Fibroblast of the conjunctiva (primary cell): ENCODE measurements at places on chromosomes 1 and 21.

DNA sequence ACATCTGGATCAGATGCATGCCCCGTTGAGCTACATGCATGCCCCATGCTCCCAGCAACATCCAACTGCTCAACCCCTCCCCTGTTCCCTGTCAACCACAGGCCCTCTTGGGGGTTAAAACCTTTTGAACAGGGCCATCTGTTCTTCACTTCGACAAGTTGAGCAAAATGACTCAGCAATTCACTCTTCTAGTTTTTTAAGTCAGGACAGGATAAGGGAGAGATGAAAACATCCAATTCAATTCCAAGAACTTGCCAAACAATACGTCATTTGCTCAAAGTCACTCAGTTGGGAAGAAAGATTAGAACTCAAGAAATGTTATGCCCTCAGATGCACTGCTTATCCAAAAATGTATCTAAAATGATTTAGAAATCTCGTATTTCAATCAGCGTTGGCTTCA is 46.1 kb upstream of the MTF2 start:
- no peak for DNase-seq

- no peak for DNase-seq
Observed at GRCh38 chr1:166843769-166844596, 4.7 kb downstream of the POGK start.

- no peak for DNase-seq
Observed at GRCh38 chr1:30132602-30133286, 590.6 kb downstream of the MATN1 start.

DNA sequence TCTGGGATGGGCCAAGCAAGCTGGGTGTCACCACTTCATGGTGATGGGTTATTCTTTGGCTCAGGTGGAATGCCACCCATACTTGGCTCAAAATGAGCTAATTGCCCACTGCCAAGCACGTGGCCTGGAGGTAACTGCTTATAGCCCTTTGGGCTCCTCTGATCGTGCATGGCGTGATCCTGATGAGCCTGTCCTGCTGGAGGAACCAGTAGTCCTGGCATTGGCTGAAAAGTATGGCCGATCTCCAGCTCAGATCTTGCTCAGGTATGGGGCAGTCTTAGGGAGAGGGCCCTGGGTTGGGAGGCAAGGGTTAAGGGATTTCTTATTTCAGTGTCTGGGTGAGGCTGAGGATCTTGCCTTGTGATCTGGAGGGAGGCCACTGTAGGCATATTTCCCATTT is 15.4 kb upstream of the NASP start:
- no peak for DNase-seq

GRCh38 chr21:32884062-32884461 is 112.5 kb upstream of the PAXBP1 start:
- DNase-seq, result no peak

DNA sequence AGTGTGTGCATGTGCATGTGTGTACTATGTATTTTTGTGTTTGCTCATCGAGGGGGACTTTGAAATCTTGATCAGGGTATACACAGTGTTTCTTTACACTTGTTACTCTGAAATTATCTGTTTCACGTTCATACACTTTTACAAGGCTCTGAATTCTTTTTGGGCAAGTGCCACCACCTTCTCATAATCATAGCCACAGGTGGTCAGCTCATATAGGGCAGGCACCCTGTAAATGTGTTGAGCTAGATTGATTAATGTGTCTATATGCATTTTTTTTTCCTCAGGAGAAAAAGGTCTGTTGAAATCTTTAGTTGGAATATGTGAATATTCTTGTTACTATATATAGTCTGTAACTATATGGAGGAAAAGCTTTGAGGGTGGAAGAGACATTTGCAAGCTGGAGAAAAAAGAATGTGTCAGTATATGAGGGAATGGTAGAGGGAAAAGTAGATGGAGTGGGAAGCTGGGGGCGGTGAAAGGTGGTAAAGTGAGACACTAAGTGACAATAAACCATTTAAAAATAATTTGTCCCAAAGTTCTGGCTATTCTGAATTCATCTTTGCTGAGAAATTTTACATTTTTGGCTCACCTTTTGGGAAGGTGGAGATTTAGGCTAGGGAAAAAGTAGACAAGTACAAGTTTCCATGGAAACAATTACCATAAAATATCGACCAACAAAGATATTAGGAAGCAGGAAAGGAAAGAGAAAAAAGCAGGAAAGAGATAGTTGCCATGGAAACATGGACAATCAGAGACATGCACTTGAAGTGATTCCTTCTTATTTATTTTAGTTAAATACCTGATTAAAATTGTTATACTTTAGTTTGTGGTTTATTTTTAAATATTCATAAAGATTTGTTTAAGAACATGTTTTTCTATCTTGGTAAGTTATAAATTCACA is 277.5 kb downstream of the PDE4B start:
- no peak for DNase-seq

DNA sequence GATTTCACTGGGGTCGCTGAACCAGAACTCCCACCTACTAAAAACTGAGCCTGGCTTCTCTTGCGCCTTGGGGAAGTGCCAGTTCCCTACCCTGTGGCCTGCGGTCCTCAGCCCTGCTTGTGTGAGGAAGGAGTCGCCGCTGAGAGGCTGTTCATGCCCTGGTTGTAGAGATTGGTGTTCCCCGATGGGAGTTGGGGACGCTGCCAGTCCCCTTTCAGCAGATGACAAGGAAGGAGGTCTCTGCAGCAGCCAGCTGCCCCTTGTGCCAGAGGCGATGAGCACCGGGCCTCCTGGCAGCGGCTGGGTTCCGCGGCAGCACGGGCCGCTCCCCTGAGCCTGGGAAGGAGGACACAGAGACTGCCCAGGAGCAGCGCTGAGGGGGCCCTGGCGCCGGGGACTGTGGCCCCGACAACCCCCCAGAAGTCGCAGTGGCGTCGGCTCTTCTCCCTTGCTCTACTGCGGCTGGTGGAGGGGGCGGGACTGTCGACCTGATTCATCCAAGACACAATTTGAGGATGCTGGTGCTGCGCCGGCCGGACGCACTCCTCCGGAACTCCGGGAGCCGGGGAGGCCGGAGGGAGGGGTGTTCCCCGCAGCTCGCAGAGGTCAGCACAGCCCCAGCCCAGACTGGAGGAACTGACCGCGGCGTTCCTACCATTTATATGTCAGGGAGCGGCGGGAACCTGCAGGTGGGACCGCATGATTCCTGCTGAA is 12.0 kb upstream of the ADORA3 start:
- DNase-seq, result no peak

GRCh38 chr1:160829766-160830165 is 32.9 kb downstream of the CD244 start:
- DNase-seq, result no peak

DNA sequence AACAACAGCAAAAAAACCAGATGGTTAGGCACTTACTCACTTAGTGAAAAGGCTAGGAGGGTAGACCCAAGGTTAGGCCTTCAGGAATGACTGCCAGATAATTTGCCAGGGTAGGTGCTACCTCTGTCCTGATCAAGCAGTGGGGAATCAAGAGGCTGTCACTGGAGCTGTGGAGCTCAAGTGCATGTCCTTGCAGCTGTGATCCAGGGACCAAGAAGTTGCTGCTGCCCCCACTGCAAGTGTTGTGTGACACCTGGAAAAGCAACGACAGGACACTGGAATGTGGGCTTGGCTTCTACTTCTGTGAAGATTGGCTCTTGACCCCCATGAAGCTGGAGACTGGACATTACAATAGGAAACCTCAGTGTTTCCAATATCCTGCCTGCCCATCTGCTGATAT is 72.1 kb downstream of the PEX14 start:
- no peak for DNase-seq

- DNase-seq, result no peak
Observed at GRCh38 chr21:36820176-36821031, 121.5 kb downstream of the SIM2 start.

DNA sequence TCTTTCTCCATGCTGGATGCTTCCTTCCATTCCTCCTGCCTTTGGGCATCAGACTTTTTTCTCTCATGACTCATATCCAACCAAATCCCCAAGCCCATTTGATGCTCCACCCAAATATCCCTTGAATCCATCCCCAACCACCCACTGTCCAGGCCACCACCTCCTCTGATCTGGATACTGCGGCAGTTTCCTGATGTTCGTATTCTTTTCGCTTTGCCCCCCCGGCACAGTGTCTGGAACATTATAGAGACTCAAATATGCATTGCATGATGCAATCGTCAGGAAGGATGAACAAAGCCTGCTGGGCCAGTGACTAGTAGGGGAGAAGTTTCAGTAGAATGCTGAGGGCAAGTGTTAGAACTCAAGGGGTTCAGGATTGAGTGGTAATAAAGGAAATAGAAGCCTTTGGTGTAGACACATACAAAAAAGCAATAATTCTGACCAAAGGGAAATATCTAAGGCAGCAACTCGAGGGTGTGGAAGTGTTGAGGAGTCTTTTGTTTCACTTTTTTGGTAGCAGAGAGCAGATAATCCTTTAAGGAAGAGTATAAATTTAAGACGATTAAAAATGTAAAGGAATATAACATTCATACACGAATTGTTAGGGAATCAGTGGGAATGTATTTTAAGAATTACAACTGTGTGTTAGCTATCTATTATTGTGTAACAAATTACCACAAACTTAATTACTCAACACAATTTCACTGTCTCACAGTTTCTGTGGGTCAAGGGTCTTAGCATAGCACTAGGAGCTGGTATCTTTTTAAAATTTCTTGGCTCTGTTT is 7.5 kb downstream of the S100A11 start:
- DNase-seq, result peak; percentile 52

DNA sequence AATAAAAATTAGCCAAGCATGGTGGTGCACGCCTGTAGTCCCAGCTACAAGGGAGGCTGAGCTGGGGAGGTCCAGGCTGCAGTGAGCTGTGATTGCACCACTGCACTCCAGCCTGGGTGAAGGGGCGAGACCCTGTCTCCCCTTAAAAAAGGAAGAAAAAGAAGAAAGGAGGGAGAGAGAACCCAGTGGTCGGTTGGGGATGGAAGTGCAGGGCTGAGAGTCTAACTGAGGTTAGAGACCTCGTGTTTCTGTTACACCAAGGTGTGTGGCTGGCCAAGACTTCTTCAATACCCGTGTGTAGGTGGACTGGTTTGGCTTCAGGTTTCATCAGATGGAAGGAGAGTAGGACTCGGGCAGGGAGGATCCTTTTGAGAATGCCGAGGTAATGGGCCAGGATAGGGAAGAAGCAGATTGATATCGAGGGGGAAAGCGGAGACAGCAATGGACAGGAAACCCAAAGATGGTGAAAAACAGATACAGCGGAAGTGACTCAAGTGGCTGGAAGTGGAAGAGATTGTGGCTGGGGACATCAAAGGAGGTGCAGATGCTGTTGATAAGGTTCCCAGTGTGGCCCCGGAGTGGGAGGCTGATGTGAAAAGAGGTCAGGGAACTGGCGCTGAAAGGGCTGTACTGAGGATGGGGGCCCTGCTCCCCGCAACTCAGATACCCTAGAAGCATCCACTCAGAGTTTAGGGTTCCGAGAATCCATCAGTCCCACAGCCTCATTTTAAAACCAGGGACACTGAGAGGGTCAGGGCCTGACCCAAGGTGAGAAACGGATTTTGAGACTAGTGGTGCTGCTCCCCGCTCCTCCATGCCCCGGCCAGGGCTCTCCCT is 681 bp upstream of the UBXN10 start:
- no peak for DNase-seq

DNA sequence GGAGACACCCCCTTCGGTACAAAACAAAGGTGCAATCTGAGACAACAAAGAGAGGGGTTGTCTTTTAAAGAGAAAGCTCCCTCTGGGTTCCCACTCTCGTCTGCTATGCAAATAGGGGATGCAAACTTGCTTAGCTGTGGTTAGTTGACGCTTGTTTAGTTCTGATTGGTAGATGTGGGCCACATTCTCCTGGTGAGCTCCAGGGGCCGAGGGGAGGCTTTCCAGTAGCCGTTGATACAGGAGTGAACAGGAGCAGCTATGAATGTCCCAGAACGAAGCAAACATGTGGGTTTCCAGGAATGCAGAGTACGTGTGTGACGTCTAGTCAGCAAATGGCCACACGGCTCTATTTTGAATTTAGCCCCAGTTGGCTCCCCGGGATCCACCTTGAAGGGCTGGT is 14.7 kb downstream of the TFF2 start:
- DNase-seq, result no peak

- no peak for DNase-seq
Observed at GRCh38 chr1:84282780-84283333, 18.7 kb upstream of the SAMD13 start.

- no peak for DNase-seq
Observed at GRCh38 chr1:15063783-15064182, 89.8 kb upstream of the TMEM51 start.

DNA sequence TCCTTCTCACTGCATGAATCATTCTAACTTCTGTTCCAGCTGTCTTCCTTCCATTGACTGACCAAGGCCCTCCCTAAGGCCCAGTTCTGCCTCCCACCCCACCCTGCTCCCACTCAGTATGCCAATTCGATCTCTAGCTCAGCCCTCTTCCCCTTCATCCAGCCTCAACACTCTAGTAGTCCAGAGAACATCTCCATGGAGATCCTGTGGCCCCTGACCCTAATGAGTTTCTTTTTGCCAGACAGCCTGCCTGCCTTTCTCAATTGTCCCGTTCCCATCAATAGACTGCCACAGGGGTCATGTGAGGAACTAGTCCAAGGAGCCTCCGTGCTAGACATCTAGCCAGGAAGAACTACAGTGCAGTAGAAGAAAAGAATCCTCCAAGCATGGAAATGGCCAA is 26.4 kb downstream of the RRAGC start:
- DNase-seq, result no peak

- DNase-seq, result peak; percentile 28
Observed at GRCh38 chr1:234743791-234744611, 134.0 kb upstream of the IRF2BP2 start.

DNA sequence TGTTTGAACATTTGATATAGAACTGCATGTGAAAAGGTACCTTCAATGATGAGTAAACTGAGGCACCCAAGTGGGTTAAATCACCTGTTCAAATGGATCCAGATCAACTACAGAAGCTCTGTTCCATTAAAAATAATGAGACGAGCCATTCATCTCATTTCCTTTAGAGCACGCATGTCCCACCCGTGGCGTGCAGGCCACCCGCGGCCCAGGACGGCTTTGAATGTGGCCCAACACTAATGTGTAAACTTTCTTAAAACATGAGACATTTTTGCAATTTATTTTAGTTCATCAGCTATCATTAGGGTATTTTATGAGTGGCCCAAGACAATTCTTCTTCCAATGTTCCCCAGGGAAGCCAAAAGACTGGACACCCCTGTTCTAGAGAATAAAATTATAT is 381.6 kb downstream of the DSCAM start:
- DNase-seq, result no peak

GRCh38 chr1:180264595-180264994 is 34.5 kb downstream of the LHX4 start:
- DNase-seq, result no peak

GRCh38 chr1:221494670-221495069 is 247.2 kb downstream of the DUSP10 start:
- no peak for DNase-seq

DNA sequence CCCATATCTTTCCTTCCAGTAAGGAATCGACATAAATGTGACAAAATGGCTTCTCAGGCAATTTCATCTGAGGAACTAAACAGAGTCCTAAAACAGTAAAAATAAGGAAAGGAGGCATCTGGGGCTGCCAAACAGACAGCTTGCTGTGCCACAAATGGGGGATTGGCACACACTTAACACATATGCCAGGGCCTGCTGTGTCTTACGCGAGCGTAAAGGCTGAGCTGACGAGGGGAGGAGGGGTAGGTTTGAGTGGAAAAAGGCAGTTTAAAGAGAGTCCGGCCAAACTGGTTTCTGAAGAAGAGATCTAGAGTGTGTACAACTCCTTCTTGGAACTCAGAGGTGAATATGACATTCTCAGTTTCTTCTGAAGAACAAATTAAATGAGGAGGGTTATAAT is 244.1 kb upstream of the MAP1LC3C start:
- DNase-seq, result no peak
